PC-9 (cell line): ENCODE measurements at places on chromosomes 12 and 14. TPM values are rescaled to one million over a fixed set of nuclear protein-coding genes. Genes with fewer than 3 reads are reported as not detected.

Gene KRT72
- total RNA-seq = not detected in 2 replicates

Gene PIP4K2C
- 47.7 and 48.7 TPM in 2 replicates for total RNA-seq

Gene TSPAN31
- total RNA-seq = 18.2 and 22.5 TPM in 2 replicates

Gene CSRP2
- total RNA-seq = 4.1 and 4.5 TPM in 2 replicates

Gene LUM
- total RNA-seq = not detected in 2 replicates

Gene INTS13
- 34.4 and 40.8 TPM in 2 replicates for total RNA-seq

Gene FGF23
- total RNA-seq = not detected in 2 replicates

Gene CLEC4C
- total RNA-seq = not detected in 2 replicates

Gene GALNT6
- 73.0 and 83.5 TPM in 2 replicates for total RNA-seq

Gene RHOJ
- total RNA-seq = not detected in 2 replicates

Gene NXPH4
- 20.3 and 20.6 TPM in 2 replicates for total RNA-seq

Gene TBC1D30
- 8.6 and 9.0 TPM in 2 replicates for total RNA-seq

Gene ABCB9
- 11.4 and 13.0 TPM in 2 replicates for total RNA-seq

Gene JKAMP
- 54.6 and 60.1 TPM in 2 replicates for total RNA-seq

Gene ANAPC5
- 93.6 and 101 TPM in 2 replicates for total RNA-seq

Gene ISCU
- total RNA-seq = 84.8 and 86.7 TPM in 2 replicates

Gene FGF6
- total RNA-seq = not detected in 2 replicates

Gene TBX3
- not detected in 2 replicates for total RNA-seq

Gene CD4
- total RNA-seq = 1.0 and 3.2 TPM in 2 replicates

Gene NPFF
- total RNA-seq = not detected in 2 replicates

Gene KRT3
- 0.24 and 0.73 TPM in 2 replicates for total RNA-seq

Gene ANHX
- not detected in 2 replicates for total RNA-seq

Gene KRT6C
- not detected in 2 replicates for total RNA-seq

Gene TRHDE
- 0.15 and 0.74 TPM in 2 replicates for total RNA-seq

Gene ACTR10
- 30.4 and 36.3 TPM in 2 replicates for total RNA-seq

Gene ZNF410
- 38.6 and 40.2 TPM in 2 replicates for total RNA-seq

Gene PAN2
- 78.1 and 82.8 TPM in 2 replicates for total RNA-seq

Gene FZD10
- total RNA-seq = not detected in 2 replicates

Gene TCL1A
- total RNA-seq = not detected in 2 replicates

Gene SERPINA9
- not detected in 2 replicates for total RNA-seq

Gene CLEC2B
- 3.4 and 3.9 TPM in 2 replicates for total RNA-seq

Gene DAO
- total RNA-seq = not detected in 2 replicates

Gene CCDC77
- total RNA-seq = 20.4 and 20.9 TPM in 2 replicates

Gene SERPINA5
- not detected in 2 replicates for total RNA-seq

Gene SOAT2
- total RNA-seq = 0.70 and 0.79 TPM in 2 replicates
